NCI-H1436 treated with DMSO at 0.1 percent for 48 hours (cell line): ENCODE measurements at places on chromosomes 16 and 17.

DNA sequence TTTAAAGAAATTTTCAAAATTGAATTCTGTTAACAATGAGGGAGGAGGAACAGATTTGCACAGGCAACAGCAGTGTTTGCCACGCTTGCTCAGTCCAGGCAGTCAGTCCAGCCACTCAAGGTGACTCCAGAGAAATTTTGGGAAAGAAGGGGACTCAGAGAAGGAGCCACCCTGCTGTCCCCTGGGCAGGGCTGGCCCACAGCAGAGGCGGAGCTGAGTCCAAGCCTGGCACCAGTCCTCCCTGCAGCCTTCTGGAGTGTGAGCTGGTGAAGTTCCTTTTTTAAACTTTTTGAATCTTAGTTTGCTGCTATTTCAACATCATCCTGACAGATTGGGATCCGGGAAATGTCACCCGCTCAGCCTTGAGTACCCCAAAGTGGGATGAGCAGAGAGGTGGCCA, 14.5 kb upstream of the SLC47A2 start:
- no peak for DNase-seq

- no peak for DNase-seq
These were observed 415.3 kb downstream of the GRIN2A start for GRCh38 chr16:9766891-9767290.

GRCh38 chr17:31417051-31417792, 25.7 kb downstream of the RAB11FIP4 start:
- no peak for DNase-seq

DNA sequence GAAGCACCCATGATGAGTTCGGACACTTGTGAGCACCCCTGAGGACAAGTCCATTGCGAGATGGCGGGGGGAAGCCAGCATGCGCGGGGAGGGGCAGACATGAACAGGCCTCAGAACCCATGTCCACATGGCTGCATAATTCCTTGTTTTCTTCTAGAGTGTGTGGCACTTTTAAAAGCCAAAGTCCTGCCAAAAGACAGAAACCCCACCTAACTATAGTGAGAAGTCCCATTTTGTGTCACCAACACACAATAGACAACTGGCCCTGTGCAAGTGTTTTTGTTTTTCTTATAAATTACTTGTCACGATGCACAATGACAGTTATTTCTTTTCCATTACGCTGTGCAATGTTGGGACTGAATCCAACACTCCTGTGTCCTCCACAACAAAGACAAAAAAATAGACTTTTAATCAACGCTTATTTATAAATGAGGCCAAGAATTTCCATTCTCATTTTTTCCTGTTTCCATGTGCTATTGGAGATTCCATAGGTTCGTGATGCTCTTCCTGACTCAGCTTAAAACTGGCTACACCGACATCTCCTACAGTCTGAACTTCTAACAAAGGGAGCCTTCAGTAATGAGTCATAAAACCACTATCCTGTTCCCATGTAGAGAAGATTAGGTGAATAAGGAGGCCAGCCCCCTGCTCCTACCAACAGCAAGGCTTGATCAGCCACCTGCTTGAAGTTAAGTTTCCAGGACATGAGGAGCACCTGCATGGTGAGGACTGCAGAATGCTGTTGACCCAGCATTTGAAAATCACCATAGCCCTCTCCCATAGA, 98.9 kb downstream of the ZNF423 start:
- DNase-seq, result no peak

DNA sequence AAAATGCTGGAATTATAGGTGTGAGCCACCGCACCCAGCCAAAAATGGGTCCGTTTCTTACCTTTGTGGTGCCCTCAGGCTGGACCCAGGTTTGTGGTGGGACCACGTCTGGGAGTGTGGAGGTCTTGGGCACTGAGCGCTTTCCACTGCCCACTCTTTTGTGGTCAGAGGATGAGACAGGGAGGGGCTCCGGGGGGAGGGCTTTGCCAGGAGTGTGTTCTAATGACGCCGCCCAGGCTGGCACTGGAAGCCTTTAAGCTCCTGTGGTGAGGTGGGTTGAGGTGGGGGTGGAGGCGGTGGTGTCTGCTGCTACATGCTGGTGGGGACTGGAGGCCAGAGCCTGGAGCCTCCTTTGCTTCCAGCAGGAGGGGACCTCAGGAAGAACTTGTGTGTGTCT, 12.8 kb upstream of the ADCY7 start:
- DNase-seq, result no peak

- no peak for DNase-seq
These were observed 4.4 kb upstream of the CBFB start for GRCh38 chr16:67024384-67025209.

GRCh38 chr17:71081666-71082065, 912.3 kb downstream of the KCNJ2 start:
- no peak for DNase-seq

- DNase-seq, result no peak
These were observed 205.2 kb downstream of the RAB11FIP4 start for GRCh38 chr17:31596382-31597323.

DNA sequence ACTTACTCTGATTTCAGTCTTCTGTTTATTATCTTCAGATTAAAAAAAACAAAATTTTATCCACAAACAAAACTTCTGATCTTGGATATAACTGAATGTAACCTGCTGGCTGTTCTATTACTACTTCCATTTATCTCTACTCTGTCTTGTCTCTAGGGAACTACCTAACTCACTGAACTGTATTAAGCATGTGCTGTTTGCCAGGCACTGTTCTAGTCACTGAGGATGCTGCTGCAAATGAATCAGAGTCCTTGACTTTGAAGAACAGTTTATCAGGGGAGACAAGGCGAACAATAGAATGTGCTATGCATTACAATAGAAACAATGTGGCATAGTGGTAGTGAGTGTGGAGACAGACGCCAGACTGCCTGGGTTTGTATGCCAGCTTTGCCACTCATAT, 2.3 kb upstream of the ANKRD40 start:
- DNase-seq, result no peak

- no peak for DNase-seq
These were observed 488 bp upstream of the SEBOX start for GRCh38 chr17:28365487-28365886.
